Tibial artery (tissue), 4 donors: ENCODE measurements at places on chromosomes 3 and 15.

- DNase-seq, result no peak
Measured at GRCh38 chr3:190644766-190645165, 130.9 kb downstream of the IL1RAP start.

- DNase-seq, result no peak
Measured at GRCh38 chr3:39294446-39295183, 14.8 kb upstream of the CX3CR1 start.

GRCh38 chr3:97687734-97688133 lies 76.8 kb upstream of the ARL6 start:
- no peak for DNase-seq

GRCh38 chr3:155648013-155648591 lies 96.8 kb downstream of the PLCH1 start:
- no peak for DNase-seq

GRCh38 chr15:97654481-97655076 lies 305.9 kb upstream of the ARRDC4 start:
- no peak for DNase-seq

DNA sequence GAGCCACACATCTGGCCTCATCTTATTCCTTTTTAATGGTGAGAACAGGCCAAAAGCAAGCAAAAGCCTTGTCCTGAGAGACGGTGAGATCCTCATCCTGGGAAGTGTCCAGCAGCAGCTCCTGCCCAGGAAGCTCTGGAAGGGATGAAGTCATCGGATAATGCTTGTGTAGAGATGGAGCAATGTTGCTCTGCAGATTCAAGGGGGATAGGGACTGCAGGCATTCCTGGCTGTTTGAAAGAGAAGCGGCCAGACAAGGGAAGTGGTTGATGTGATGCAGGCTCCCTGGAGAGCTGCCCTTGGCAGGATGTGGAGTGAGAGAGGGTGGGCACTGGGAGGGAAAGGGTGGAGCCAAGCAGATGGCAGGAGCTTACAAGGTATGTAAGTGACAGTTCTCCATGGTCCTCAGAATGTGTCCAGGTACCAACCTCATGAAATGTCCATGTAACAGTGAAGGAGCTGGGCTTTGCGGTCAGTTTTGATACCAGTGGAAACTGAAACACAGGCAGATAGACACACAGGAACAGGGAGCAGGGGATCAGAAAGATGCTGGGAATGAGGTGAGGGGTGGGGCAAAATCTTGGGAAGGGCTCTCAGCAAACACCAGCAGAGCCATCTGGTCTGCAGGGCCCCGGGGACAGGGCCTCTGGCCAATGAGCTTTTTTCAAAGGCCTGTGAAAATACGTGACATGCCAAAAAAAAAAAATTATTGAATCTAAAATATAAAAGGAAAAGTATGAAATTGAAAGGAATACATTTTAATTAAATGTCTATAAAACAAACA lies 32.2 kb upstream of the LACTB start:
- no peak for DNase-seq

DNA sequence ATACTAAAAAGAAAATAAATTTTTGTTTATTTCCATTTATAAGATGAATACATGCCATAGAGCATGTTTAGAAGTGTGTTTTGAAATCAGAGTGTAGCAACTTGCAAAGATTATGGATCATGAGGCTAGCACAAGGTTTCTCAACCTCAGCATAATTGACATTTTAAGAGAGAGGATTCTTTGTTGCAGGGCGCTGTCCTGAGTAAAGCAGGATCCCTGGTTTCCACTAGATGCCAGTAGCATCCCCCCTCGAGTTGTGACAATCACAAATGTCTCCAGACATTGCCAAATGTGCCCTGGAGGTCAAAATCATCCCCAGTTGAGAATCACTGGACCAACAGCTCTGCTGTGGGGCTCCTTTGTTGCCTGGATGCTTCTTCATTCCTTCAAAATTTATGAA lies 128.5 kb upstream of the RBMS3 start:
- DNase-seq, result no peak

GRCh38 chr3:34865346-34865745 lies 774.0 kb upstream of the ARPP21 start:
- DNase-seq, result no peak

GRCh38 chr3:185084402-185084801 lies 68.5 kb downstream of the C3orf70 start:
- no peak for DNase-seq

- no peak for DNase-seq
Measured at GRCh38 chr15:77457905-77458265, 37.2 kb downstream of the HMG20A start.

DNA sequence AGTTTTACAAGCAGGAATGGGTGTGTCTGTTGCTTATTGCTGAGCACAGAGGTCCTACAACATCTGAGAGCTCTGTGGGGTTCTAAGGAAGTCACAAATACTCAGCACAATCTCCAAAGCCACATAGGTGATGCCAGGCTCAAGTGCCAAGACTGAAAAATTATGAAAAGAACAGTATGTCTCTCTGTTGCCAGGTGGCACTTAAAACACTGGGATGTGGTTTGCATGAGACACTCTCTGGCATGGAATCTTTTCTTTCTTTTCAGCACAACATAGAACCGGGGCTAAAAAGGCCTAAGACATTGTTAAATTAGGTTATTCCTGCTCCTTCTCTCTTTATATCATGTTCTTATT lies 127.3 kb upstream of the PRICKLE2 start:
- DNase-seq, result no peak

- no peak for DNase-seq
Measured at GRCh38 chr15:83999396-84000135, 236.0 kb upstream of the GOLGA6L4 start.

DNA sequence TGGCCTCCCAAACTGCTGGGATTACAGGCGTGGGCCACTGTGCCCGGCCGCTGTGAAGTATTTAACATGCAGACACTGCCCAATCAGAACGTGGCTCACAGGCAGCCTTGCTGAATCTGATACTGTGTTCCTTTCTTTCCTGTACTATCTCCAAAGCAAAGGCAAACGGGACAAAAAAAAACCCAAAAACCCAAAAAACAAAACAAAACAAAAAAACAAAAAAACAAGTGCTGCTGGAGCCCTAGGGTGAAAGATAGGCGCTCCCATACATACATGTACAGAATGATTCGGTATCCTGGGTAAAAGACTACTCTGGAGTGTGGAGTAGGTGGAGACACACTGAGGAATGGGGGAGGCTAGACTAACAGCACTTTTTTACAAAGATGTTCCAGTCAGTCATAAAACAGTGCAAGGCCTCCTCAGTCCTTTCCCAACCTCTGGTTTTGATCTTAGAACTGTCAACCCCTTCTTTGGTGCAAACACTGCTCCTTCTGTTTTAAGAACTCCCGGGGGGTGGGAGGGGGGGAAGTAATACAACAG lies 7.7 kb upstream of the MAP1A start:
- peak; percentile 68 for DNase-seq

GRCh38 chr3:9293076-9293475 lies 43.6 kb upstream of the SRGAP3 start:
- DNase-seq, result no peak

DNA sequence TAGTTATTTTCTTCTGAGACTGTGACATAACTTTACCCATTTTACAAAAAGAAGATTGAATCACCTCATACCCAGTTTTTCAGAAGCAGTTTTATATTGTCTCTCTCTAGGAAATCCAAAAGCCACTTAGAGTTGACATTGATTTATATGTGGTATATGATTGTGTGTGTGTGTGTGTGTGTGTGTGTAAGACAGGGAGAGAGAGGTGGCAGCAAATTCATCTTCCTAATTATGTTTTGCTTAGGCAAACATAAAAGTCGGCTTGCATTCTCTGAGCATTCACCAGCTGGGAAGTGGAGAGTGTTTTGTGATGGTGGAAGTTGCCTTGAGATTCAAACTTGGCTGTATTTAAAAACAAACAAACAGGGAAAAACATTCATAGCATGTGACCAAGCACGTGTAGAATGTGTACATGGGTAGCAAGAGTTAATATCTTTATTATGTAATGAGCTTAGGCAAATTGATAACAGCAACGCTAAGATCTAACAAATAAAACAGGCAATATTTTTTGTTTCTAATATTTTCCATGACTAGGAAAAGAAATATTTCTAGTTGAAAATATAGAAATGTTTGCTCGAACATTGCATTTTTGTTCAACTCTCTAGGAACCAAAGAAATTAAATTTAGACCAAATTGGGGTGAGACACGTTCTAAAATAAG lies 64.4 kb upstream of the IGF1R start:
- no peak for DNase-seq

DNA sequence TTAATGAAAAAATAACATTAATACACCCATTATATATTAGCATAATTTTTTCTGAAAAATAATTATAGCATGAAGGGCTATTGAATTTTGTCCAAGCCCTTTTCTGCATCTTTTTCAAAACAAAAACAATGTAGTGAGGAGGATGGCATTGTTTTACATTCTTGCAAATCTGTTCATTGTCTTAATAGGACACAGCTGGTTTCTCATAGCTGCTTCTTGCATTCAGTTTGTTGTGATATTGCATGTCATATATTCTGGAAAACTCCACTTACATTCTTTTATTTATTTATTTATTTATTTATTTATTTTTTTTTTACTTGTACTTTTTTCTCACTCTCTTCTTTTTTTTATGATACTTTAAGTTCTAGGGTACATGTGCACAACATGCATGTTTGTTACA lies 107.4 kb downstream of the NR1D2 start:
- DNase-seq, result no peak

- no peak for DNase-seq
Measured at GRCh38 chr3:148742118-148742517, 44.4 kb downstream of the AGTR1 start.

DNA sequence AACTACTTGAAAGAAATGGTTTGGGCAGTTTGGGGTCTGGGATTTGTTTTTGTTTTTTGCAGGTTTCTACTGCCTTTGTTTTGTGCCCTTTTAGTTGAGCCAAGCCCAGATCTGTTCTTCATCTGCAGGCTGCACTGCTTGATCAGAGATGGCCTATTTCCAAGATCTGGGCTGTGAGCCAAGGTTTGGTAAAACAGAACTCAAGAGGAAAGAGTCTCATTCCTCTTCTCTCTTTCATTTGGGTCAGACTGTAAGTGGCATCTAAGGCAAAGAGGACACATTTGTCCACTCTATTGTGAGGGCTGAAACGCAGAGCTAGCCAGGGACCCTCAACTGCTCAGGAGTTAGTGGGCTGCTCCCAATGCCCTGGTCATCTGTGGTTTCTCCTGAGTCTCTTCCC lies 104.4 kb upstream of the UBE3A start:
- DNase-seq, result peak; percentile 84

- DNase-seq, result no peak
Measured at GRCh38 chr15:42215913-42216829, 8.1 kb upstream of the VPS39 start.

DNA sequence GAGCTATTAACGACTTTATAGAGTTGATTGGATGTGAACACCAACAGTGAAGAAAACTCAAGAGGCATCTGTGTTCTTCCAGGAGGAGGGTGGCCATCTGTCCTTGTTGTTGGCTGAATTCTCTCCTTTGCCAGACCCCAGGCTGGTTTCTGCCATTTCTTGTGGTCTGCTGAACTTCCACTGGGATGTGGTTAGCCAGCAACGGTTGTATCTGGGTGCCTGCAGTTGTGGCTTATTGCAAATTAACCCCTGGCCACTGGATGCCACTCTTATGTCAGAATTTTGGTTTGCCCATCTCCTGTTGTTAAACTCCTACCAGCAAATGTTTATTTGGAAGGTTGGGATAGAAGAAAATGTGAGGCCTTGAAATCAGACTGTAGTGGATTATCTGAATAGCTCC lies 163.6 kb upstream of the TBC1D5 start:
- DNase-seq, result no peak

DNA sequence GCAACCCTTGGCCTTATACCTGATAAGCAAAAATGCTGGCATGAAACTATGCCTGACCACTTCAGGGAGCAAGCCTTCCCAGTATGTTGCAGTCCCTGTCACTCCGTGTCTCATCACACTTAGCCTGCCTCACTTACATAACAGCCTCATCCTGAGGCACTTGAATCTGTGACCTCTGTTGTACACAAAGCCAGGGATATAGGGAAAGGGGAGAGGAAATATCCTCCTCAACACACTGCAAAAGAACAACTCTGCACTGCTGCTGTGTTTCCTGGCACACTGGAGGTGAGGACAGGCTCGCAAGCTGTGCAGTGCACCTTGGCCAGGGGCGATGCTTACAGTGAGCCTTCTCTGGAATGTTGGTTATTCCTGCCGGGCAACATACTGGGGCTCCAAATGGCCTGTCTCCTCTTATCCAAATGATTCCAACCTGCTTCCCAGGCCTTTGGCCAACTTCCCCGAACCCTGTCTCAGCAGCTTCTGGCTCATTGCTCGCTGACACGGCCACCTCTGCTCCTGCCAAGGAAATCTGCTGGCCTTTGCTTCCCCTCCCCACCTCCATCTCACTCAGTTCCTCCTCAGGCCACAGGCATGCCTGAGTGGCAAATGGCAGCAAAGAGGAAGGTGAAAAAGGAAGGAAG lies 109.2 kb downstream of the CD47 start:
- DNase-seq, result no peak

- DNase-seq, result no peak
Measured at GRCh38 chr3:81302045-81302444, 459.4 kb downstream of the GBE1 start.

DNA sequence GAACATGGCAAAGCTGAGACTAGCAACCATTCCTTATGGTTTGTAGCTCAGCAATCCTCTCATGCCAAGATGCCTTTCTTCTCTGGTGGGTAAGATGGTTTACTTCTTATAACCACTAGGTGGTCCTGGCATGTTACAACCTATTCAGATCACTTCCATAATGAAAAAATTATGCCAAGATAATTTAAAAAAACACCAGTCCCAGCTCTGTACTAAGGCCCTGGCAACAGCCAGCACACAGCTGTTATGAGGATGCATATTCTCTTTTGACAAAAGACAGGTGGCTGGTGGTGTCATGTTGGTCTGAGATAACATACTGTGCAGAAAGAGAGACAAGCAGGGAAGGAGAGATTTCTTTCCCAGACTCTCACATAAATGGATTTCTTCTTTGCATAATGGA lies 65.7 kb upstream of the FRMD4B start:
- DNase-seq, result no peak

GRCh38 chr3:126524429-126524988 lies 554 bp downstream of the CHST13 start:
- DNase-seq, result no peak

- DNase-seq, result no peak
Measured at GRCh38 chr3:30181581-30181980, 424.8 kb upstream of the TGFBR2 start.

GRCh38 chr3:67389176-67389575 lies 265.2 kb downstream of the SUCLG2 start:
- no peak for DNase-seq

GRCh38 chr3:39550354-39551051 lies 83.0 kb downstream of the MOBP start:
- no peak for DNase-seq

- no peak for DNase-seq
Measured at GRCh38 chr3:172607305-172608121, 84.3 kb upstream of the TNFSF10 start.

GRCh38 chr3:88114878-88115549 lies 34.7 kb upstream of the C3orf38 start:
- DNase-seq, result no peak

- no peak for DNase-seq
Measured at GRCh38 chr3:56467801-56468183, 475 bp downstream of the ERC2 start.
